ENCODE measurements at places on chromosomes 1 and 21. TPM values are rescaled to one million over a fixed set of nuclear protein-coding genes. Genes with fewer than 3 reads are reported as not detected.

The SEC22B gene
- total RNA-seq: 60.1 TPM

The FCAMR gene
- total RNA-seq: not detected

The PTPN22 gene
- total RNA-seq: 1.7 TPM

The C1orf94 gene
- total RNA-seq: under 0.01 TPM

The CD244 gene
- not detected for total RNA-seq

The SMCP gene
- not detected for total RNA-seq

The TNNT2 gene
- total RNA-seq: not detected

The HEYL gene
- total RNA-seq: 0.16 TPM

The STK40 gene
- 20.4 TPM for total RNA-seq

The CLCC1 gene
- total RNA-seq: 30.3 TPM

The CCDC17 gene
- 0.61 TPM for total RNA-seq

The SORT1 gene
- 13.1 TPM for total RNA-seq

The CELA3B gene
- not detected for total RNA-seq

The PLPPR4 gene
- total RNA-seq: 8.8 TPM

The TEDDM1 gene
- not detected for total RNA-seq

The HHIPL2 gene
- total RNA-seq: 3.9 TPM

The PADI3 gene
- 0.12 TPM for total RNA-seq

The PPP1R8 gene
- total RNA-seq: 35.4 TPM

The SLC35E2B gene
- 50.2 TPM for total RNA-seq

The C1orf146 gene
- total RNA-seq: not detected

The CA6 gene
- not detected for total RNA-seq

The FAM177B gene
- total RNA-seq: not detected

The TMCC2 gene
- 3.5 TPM for total RNA-seq

The AMY1B gene
- total RNA-seq: not detected

The SNIP1 gene
- total RNA-seq: 16.9 TPM

The BMP8B gene
- total RNA-seq: not detected

The PDXK gene
- total RNA-seq: 93.3 TPM

The LMX1A gene
- not detected for total RNA-seq

The LIN28A gene
- total RNA-seq: not detected

The RNF223 gene
- not detected for total RNA-seq

The USH2A gene
- total RNA-seq: under 0.01 TPM

Data from hair follicle dermal papilla cell (primary cell).